ENCODE measurements at places on chromosomes 12 and 14. TPM values are rescaled to one million over a fixed set of nuclear protein-coding genes. Genes with fewer than 3 reads are reported as not detected.
A peak's percentile ranks its signal among the peaks of the same experiment; 100 is the strongest.

DNA sequence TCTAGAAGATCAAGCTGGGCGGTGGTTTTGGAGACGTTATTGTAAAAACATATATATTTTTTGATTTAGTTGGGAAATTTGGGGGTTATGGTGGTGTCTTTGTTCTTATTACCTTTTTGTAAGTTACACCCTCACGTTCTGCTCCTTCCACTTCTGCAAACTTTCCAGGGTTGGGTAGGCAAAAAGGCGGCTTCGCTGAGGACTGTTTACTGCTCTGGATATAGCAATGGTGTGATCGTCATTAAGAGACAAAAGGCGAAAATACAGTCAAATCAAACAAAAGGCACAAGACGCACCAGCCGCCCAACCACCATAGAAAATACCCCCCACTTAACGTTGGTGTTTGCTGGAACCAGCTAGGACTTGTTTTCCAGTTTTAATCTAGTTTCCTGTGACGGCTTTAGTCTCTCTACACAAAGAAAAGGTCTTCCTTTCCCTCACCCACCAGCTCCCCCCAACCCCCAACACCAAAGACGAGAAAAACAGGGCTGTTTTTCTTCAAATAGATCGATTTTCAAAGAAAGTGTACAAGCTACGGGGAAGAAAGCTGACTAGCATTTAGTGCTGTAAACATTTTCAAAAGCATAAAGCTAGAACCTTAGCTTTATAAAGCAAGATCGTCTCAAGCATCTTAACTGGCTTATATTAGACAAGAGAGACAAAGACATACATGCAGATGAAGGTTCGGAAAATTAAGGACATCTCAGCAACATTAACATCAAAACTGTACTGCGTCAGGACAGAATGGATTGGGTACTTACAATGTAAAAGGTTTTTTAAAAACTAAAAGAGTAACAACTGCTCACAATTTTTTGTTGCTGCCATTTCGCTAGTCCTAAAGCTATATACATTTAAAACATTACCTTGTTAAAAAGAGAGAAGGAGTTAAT is 2.0 kb upstream of the SETD1B start:
- no peak for DNase-seq

ANAPC7 gene
- total RNA-seq = 50.5 TPM

PDZRN4 gene
- total RNA-seq = not detected

KRT73 gene
- total RNA-seq = not detected

ZBTB39 gene
- total RNA-seq = 6.4 TPM

GRCh38 chr14:43765474-43765873 is 741.6 kb downstream of the FSCB start:
- no peak for DNase-seq

DNA sequence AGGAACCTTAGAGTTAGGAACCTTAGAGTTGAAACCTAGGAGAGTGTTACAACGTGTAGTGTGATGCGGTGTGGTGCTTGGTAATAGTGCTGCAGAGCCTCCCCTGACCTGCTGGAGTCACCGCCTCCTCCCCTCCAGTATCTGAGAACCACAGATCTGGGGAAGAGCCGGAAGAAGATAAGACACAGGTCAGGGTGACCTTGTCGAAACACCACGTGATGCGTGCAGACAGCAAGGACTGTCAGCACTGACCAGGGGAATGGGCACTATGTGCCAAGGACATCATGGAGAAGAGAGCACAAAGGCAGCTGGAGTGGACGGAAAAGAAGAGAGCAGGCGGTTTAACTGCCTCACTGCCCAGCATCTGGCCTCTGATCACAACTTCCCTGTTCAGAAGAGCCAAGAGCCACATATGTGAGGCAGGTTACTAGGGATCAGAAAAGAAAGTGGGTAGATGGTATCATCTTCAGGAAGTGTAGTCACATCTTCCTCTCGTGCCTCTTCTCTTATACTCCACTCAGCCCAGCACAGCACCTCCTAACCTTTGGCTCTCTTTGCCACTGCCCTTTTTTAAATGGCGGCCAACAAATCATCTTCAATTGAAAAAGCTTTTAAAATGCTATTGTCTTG is 93.7 kb downstream of the TESC start:
- no peak for DNase-seq

DNA sequence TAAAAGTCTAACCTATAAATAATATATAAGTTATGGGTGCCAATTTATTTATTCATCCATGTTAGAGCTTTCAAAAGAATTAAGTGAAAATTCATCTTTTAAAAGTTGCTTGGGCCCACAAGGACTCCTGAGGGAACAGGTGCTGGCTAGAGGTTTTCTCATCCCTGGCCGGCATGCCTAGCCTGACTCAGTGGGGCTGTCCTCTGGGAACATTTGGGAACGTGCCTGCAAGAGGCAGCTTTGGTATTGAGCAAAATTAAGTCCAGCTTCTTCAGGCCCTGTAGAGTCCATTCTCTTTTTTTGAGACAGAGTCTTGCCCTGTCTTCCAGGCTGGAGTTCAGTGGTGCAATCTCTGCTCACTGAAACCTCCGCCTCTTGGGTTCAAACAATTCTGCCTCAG is 44.7 kb downstream of the SPTB start:
- DNase-seq = no peak

CEP170B gene
- 35.1 TPM for total RNA-seq

NPFF gene
- not detected for total RNA-seq

GRCh38 chr14:50666772-50667683 is 1.1 kb downstream of the SAV1 start:
- peak; percentile 38 for DNase-seq

All from foreskin keratinocyte (primary cell).